ENCODE measurements at places on chromosomes 3 and 15.

DNA sequence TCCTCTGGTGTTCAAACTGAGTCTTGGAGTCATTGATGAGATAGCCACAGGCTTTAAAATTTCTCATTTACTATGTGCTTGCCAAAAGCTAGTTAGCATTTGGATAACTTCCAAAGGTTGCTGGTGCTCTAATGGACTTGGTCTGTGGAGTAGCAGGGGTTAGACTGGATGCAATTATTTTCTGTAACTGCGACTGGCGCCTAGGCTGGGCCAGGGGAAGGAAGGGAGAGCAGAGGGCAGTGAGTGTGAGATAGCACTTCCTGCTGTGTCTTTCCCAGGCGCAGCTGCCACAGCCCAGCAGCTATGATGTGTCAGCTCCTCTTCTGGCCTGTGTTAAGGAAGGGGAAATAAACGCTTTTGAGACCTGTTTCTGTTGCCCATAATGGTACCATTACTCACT is 98.6 kb downstream of the MYRIP start:
- no peak for DNase-seq

DNA sequence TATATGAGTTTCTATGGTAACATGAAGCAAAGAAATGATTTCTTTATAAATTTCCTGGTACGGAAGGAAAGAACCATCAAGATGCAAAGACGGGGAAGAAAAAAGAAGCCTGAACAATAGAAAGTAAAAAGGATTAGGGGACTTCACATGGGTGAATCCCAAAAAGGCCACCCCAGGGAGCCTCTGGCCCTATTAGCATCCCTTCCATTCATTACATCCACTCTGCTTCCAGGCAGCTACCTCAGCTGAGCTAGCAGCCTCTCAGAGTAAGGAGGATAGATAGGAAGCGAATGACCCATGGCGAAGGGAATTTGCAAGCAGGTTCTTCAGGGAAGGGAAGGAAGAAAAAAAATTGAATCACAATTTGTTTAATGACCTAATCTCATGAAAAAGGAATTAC is 81.6 kb downstream of the GABRB3 start:
- no peak for DNase-seq

DNA sequence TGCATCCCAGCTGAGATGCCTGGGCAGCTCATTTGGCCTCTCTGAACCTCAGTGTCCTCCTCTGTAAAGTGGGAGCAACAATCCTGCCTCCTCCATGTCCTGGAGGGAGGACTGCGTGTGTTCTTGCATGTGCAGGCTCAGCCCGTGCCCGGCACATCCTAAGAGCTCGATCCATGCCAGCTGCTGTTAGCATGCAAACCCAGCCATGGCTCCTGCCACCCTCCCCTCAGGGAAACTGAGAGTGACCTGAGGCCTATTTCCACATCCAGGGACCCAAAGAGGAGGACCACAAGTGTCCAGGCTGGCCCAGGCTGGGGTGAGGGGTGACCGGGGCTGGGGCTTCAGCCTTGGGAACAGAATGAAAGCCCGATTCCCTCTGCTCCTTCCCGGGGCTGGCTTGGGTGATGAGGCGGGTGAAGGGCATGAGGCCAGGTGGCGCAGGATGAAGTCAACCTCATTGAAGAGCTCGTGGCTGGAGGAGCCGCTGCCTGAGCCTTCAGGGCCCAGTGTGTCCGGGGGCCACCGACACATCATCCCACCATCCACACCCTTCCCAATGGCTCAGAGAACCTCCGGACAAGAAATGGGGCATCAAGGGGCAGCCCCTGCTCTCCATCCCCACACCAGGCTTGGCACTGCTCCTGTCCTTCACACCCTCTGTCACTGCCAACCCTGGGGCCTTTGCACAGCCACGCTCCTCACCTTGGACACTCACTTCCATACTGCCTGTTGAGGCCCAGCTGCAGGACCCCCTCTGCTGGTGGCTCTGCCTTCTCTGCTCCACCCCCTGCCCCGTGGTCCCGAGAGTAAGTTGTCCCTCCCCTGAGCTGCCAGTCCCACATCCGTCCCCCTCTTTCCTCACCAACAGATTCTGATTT is 42.5 kb downstream of the ADAMTS7 start:
- DNase-seq: no peak

- DNase-seq: no peak
Observed at GRCh38 chr3:113695431-113695785, 1.0 kb downstream of the USF3 start.

- DNase-seq: no peak
Observed at GRCh38 chr3:99765042-99765942, 52.4 kb upstream of the CMSS1 start.

DNA sequence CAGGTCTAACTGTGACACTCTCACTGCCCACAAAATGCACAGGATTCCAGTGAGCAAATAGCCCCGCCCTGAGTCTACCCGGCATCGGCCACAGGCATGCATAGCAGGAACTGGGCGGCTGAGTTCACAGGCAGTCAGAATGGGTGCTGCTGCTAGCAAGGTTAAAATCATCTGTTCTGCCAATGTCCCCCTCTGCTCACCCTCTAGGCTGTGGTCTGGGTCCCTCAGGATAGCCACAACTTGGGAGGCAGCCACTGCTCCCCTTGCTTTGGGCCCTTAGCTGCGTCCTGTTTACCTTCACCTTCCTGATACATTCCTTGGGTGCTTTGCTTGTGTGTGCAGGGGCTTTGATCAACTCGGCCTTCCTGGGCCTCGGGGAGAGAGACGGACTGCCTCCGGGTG is 232.9 kb upstream of the RGMA start:
- no peak for DNase-seq

GRCh38 chr3:9185046-9185445 is 64.4 kb downstream of the SRGAP3 start:
- DNase-seq: no peak

All from activated T-cell treated with anti-CD3 and anti-CD28 coated beads for 1 hour (primary cell).